ENCODE measurements at places on chromosomes 11 and 22. TPM values are rescaled to one million over a fixed set of nuclear protein-coding genes. Genes with fewer than 3 reads are reported as not detected.

DEUP1 gene
- 0.14 TPM for total RNA-seq

MRPL17 gene
- 38.5 TPM for total RNA-seq

HPX gene
- 5.2 TPM for total RNA-seq

MYEOV gene
- total RNA-seq = 0.72 TPM

ACAT1 gene
- 34.3 TPM for total RNA-seq

GRCh38 chr22:37330200-37331033 lies 48.1 kb downstream of the CYTH4 start:
- DNase-seq = peak; percentile 93

- DNase-seq = no peak
Observed at GRCh38 chr11:22922672-22923071, 62.4 kb upstream of the CCDC179 start.

DNA sequence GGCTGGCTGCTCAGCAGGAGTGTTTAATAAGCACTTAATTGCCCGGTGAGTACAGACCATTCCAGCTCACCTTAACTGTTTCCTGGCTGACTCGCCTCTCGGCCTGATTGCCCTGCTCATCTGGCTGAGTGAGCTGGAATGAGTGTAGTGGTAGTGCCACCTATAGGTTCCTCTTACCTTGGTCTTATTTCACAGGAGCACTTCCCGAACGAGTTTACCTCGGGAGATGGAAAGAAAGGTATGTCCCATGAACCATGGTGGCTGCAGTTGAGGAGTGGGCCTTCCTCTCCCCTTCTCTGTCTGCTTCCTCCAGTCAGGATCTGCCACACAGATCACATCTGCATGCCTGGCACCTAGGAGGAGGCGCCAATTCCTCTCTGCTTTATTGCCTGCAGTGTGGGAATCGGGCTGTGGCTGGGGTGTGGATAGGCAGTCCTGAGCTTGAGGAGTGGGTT lies 26.7 kb downstream of the UPB1 start:
- DNase-seq = peak; percentile 53

DNA sequence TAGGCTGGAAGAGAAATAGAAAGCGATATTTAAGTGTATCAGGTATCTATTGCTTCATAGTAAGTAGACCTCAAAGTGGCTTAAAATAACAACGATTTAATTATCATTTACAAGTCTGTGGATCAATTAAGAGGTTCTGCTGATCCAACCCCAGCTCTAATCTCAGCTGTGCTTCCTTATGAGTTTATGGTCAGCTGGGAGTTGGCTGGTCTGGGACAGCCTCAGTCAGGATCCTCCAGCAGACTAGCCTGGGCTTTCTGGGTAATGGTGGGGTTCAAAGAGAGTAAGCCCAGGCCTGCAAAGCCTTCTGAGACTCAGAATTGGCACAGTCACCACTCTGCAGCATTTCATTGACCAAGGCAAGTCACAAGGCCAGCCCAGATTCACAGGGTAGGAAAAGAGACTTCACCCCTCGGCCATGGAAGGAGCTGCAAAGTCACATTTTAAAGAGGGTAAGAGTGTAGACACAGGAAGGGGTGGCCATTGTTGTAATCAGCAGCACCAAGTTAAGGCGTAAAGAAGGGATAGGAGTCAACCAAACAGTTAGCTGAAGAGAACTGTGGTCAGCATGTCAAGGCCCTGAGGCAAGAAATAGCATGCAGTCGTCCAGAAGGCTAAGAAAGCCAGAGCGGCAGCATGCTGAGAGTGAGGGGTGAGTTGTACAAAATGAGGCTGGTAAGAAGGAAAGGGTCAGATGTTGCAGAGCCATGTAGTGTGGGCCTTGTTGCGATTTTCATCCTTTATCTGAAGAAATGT lies 168.2 kb downstream of the ETS1 start:
- no peak for DNase-seq

- no peak for DNase-seq
Observed at GRCh38 chr11:32055861-32056260, 35.0 kb upstream of the RCN1 start.

Data from mucosa of gallbladder (tissue), 1 donor.